ENCODE measurements at places on chromosomes 5 and 9.

- no peak for DNase-seq
These were observed 14.6 kb downstream of the NREP start for GRCh38 chr5:111742177-111742994.

DNA sequence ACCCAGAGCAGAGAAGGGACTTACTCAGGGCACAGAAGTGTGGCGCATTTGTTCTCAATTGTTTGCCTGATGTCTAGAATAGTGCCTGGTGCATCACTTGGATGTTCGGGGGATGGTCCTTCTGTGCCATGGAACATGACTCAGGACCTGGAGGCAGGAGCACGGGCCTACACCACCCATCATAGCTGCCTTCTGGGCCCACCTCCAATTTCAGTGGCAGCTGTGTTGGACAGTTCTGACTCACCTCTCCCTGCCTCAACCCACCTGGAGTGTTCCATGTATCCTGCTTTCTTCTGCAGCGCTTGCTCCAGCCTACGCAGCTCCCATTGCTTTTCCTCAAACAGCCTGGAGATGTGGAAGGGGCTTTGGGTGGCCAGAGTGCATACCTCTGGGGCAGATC lies 12.5 kb upstream of the CXCL14 start:
- DNase-seq = no peak

DNA sequence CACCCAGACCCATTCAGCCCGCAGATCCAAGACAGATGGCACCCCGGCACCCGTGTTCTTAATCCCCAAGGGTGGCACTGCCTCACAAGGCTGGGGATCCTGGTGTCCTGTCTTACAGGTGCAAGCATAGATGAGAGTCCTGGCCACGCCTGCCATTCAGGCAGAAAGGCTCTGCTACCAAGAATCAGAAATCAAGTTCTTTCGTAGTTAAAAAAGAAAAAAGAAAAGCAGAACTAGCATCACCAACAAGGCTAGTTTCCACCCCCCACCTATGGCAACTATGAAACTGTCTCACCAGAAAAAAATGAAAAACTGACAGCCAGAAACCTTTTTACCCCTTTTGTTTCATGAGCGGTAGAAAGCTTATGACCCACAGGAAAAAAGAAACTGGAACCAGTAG lies 170.4 kb downstream of the SYK start:
- DNase-seq = no peak

DNA sequence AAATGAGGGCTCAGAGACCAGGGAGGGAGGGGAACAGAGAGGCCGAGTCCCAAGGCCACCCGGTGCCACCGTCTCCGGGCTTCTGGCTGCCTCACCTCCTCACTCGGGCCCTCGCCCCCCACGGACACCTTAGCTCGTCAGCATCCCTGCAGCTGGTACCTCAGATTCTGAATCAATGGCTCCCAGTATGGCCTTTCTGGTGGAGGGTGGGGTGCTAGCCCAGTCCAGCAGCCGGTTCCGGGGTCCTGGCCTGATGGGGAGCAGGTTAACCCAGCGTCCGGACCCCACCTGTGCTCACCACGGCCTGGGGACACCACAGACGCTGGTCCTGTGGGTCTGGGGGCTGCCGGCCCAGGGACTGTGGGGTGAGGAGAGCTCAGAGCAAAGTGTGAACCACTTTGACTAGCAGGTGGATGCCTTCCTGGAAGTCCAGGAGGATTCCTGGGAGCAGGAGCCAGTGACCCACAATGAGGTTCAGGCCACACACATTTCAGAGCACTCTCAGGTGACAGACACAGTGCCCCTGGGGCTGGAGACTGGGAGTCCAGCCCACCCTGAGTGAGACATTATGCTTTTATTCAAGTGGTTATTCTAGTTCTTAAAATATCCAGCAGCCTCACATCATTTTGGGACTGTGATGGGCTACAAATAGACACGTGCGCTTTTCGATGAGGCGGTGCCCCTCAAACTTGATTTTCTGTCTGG lies 53.3 kb downstream of the AHRR start:
- peak; percentile 32 for DNase-seq

DNA sequence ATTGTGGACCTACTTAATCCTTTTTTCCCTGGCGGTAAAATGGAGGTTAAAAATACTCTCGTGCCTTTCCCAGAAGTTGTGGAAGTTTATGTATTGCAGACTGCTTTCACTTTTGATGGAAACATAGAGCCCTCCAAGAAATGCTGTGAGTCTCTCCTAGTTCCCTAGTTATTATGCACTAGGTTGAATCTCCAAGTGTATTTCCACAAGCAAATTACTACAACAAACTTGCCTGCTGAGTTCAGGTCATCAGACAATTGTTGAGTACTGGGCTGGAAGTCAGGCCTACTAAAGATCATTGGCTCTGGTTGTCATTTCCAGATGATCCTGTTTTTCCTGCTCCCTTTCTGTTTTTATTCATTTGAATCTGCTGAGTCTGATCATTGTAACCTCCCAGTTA lies 104.1 kb downstream of the CD180 start:
- DNase-seq = no peak

DNA sequence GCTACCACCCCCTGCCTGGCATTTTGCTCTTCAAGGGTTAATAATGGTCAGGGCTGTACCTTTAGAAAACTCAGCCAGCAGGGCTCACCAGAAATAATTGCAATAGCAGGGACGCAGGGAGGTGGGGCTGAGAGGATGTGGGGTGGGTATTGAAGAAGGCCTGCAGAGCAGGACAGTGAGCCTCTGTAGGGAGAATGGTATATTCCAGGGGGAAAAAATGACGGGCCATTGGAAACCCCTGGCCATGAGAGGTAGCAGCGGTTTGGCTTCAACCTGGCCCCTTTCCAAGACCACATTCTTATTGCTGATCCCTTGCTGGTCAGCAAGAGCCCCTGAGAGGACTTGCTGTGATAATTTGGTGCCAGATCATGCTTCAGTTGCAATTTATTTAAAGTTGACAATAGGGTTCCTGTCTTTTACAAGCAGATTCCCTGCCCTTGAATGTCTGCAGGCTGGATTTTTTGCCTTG lies 36.7 kb upstream of the CTNNA1 start:
- no peak for DNase-seq

DNA sequence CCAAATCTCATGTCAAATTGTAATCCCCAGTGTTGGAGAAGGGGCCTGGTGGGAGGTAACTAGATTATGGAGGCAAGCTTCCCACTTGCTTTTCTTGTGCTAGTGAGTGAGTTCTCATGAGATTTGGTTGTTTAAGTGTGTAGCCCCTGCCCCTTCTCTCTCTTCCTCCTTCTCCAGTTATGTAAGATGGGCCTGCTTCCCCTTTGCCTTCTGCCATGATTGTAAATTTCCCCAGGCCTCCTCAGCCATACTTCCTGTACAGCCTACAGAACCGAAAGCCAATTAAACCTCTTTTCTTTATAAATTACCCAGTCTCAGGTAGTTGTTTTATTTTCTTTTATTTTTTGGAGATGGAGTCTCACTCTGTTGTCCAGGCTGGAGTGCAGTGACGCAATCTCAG lies 18.2 kb upstream of the TXNDC8 start:
- DNase-seq = no peak

- DNase-seq = no peak
These were observed 67.5 kb downstream of the ZNF462 start for GRCh38 chr9:106930477-106930876.

GRCh38 chr5:81506378-81506777 lies 112.4 kb upstream of the ACOT12 start:
- no peak for DNase-seq

- DNase-seq = no peak
These were observed 37.7 kb downstream of the RGS3 start for GRCh38 chr9:113501129-113501686.

DNA sequence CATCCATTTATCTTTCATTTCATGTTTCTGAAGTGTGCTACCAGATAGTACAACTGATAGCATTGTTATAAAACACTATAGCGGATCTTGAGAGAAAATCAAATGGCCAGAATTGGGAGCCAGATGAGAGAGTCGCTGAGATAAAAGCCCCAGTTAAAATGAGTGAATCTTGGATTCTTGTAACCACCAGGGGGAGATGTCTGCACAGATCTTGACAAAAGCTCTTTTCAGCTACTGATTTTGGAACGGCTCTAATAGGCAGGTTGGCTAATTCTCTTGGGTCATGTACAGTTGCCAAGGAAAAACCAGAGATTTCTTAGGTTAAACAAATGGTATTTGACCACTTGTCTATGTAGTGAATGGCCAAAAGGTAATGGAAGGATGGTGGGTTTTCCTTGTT lies 21.7 kb downstream of the F2RL2 start:
- DNase-seq = no peak

DNA sequence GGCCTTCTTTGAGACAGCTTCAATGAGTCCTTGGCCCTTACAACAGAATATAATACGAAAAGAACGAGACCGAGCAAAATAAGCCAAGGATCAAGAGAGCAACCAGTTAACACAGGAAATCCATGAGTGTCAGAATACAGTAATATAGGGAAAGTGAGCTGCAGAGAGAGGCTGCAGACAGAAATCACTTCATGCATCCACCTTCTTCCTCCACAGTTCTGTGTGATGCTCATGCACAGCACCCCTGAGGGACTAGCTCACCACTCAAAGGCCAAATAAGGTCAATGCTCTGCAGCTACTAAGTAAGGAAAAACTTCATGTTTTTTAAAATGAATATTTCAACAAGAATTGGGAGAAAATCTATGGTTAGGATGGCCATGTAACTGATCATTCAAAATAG lies 257.1 kb downstream of the MCTP1 start:
- DNase-seq = no peak

DNA sequence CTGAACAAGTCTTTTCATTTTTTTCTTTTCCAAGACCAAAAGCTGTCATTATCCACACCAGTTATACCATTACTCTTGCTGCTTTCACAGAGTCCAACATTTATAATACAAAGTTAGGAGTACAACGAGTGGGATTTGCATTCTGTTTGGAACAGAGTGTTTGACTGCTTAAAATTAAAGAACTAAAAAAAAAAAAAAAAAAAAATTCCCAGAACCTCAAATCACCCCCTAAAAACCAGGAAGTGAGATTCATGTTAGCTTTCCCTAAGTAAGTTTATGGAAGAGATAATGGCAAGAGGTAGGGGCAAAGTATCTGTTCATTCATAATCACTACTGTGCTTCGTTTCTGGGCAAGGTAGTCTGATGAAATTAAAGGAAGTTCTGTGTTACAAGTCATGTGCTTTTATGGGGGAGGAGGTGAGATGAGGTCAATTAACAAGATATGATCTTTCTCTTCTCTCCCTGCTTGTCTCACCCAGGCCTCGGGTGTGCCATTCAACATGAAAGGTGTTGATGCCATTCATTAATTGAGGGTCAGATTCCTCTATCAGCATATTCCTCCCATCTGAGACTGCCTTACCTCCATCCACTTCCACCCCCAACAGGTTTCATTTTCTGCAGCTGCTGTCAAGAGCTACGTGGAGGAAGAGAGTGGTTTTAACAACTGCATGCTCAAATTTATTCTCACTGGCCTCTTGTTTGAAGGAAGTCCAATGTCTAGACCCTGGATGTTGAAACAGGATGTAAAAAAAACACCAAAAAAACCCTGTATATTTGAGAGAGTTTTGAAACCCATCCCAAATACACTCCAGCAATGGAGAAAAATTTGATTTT lies 58.1 kb downstream of the MARCHF3 start:
- DNase-seq = peak; percentile 46

Data from stimulated activated CD8-positive, alpha-beta memory T cell treated with anti-CD3 and anti-CD28 coated beads, Interleukin-4, amount 100 ng/mL, for 48 hours (primary cell).